ENCODE measurements at places on chromosomes 12 and 14.

- peak; percentile 55 for DNase-seq
Observed at GRCh38 chr12:8078398-8078797, 3.7 kb upstream of the NECAP1 start.

- no peak for DNase-seq
Observed at GRCh38 chr14:30966415-30967363, 58.8 kb upstream of the AP4S1 start.

DNA sequence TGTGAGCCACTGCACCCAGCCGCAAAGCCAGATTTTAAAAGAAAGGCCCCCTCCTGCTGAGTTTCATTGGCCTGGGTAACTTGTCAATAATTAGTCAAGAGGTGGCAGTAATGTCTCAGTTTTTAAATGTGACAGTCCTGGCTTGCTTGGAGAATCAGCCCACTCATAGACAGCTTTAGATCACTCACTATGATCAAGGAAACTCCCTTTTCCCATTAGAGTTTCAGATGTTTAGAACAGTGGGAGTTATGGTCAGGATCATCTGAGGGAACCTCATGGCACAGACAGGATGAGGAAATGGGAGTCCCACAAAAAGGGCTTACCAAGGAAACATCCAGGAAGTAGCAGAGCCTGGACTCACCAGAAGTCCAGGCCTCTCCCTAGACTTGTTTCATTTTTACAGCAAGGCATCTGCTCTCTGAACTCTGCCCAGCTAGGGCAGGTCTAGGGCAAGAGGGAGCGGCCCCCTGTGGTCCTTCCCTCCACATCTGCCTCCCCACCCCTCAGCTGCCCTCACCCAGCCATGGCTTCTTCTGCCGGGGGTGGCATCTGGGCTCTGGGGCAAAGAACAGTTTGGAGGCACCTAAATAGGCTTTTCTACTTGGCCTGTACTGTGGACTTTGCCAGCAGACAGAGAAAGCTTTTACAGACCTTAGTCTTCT, 11.2 kb downstream of the BCL2L14 start:
- DNase-seq: peak; percentile 26

DNA sequence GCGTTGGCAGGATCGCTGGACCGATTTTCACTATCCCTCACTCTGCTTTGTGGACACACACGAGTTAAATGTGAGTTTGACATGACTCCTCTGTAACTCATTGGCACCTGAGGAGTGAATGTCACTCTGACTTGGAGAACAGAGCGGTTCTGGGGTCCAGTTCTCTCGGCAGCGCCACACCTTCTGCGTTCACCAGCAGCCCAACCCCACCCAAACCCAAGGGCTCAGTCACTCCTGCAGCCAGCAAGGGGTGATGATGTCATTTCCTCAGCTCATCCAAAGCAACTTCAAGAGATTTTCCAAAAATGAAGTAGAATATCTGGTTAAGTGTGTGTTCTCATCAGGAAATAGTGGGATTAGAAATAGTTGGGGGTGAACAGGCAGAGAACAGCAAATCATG, 36.3 kb downstream of the ADGRD1 start:
- no peak for DNase-seq

- no peak for DNase-seq
Observed at GRCh38 chr12:93783832-93784231, 106.7 kb downstream of the CRADD start.

GRCh38 chr12:49909826-49910225, 6.1 kb upstream of the FAIM2 start:
- DNase-seq: no peak

GRCh38 chr12:75294336-75294735, 35.8 kb downstream of the CAPS2 start:
- DNase-seq: no peak

DNA sequence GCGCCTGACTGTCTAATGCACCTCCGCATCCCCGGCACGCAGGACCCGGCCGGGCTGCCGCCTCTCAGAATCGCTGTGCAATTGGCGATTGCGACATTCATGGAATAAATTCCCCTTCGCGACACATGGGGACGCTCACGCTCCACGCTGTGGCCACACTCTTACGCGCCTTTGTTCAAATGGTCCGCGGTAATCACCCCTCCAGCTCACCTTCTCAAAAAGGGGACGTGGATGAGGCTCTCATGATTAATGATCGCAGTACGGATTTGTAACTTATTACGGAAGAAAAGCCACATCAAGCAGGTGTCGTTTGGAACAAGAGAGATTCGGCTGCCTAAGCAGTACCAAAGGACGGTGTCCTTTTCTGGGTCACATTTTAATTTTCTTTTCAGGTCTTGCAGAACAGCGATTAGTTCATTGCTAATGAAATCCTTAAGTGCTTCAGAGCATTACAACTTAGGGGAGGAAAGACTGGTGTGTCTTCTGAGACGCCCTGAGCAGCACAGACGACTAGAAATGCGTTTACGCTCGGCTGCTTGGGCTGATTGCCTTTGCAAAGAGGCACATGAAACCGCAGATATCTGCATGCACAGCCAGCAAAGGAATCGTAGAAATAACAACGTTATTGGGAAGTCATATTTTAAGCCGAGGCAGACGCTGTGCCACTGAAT, 37.3 kb upstream of the ADGRD1 start:
- DNase-seq: peak; percentile 25

- DNase-seq: no peak
Observed at GRCh38 chr12:55831447-55831815, 2.0 kb upstream of the DNAJC14 start.

- no peak for DNase-seq
Observed at GRCh38 chr12:202081-202731, 11.8 kb downstream of the SLC6A12 start.

DNA sequence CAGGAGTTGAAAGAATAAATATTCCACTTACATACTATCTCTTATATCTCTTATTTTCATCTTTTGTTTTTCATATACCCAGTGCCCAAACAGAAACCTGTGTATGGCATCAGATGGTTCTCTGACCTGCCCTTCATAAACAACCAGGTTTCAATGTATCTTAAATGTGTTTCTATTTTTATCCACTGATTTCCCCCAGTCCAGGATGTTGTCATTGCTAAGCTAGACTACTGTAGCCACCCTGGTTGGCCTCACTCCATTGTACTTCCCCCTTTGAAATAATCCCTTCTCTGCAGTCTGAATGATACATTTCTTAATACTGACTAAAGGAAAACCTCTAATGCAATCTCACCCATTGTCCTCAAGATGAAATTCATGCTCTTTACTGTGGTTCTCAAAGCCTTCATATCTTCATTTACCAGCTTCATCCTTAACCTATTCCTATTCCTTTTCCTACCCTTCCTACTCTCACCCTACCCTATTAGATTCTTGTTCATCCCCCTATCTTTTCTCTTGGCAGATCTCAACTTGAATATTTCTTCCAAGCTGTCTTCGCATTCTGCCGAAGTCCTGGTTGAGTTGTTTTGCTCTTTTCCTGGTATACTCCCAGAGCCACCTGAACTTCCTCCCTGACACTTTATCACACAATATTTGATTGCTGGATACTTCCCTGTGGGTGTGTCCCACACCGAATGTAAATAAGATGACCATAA, 312.4 kb downstream of the FOXG1 start:
- DNase-seq: no peak

DNA sequence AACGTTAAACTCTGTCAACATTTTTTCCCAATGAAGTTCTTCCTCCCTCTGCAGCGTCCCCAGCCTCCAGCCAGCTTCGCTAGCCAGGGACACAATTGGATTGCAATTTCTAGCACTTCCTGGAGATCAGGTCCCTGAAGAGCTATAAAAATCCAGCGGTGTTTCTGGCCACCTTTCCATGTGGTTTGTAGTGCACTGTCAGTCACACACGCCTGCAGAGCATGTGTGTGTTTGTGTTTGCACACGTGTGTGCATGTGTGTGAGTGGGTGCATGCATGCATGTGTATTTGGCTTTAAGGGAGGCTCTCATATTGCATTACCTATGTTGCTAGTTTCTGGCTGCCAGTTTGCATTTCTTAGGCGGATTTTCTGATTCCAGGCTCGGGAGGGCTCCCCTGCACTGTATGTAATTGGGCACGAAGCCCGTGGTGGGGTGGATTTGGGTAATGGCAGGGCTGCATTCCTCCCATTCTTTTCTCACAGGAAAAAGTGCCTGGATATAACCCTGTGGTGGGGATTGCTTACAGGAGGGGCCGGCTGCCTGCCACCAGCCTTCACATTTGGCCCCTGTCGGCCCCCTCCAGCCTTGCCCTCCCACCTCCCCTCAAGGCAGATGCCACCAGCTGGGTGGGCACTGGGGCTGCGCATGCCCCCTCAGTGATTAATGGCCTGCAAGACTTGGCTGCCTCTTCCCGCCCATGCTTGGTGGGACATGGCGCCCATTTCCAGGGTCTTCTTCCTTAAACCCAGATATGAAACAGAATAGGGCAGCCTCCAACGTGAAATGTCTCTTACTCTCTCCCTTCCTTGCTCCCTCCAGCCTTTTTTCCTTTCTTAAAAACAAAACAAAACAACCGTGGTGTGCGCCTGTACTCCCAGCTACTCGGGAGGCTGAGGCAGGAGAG, 74.0 kb downstream of the TSPAN9 start:
- peak; percentile 62 for DNase-seq

DNA sequence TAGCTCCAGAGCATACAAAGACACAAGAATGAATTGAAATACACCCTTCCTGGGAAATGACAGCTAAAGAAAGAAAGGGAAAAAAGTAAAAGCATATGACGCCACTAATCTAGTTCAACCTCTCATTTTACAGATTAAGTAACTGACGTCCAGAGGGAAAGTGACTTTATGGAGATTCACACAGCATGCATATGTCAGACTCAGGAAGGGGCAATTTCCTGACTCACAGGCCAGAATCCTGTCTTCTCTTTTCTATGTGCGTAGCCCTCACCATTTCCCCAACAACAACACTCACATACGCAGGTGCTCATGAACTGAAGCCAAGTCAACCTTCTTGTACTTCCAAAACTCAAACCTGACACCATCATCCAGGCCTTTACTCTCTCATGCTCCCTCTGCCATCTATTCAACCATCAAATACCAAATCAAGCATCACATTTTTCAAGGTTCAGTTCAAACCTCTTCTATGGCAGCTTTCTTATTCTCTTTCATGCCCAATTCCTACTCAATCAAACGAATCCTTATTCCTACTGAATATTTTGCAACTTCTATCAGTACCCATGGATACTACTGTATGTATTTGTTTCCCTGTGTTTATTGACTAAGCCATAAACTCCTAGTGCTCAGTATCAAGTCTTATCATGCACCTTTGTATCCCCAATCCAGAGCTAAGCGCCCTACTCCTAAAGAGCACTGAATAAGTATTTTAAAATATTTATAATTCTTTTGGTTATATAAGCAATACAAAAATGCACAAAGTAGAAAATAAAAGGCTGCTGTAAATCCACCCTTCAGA, 52.8 kb downstream of the STXBP6 start:
- no peak for DNase-seq

GRCh38 chr14:100103250-100104005, 38.2 kb downstream of the EVL start:
- no peak for DNase-seq

GRCh38 chr12:85552461-85552860, 272.4 kb downstream of the ALX1 start:
- peak; percentile 3 for DNase-seq

DNA sequence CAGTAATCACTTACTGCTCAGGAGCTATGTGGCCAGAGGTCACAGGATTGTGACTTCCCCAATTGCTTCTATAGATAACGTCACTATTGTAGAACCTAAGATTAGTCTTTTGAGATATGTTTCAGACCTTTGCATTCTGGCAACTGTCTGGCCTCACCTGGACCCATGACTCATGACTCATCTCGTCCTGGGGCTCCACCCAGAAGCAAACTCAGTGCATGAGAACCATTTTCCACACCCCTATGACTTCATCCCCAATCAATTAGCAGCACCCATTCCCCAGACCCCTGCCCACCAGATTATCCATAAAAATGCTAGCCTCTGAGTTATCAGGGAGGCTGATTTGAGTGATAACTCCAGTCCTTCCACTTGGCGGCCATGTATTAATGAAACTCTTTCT, 186.9 kb downstream of the EMP1 start:
- no peak for DNase-seq

GRCh38 chr14:103233328-103233727, 100.7 kb upstream of the EIF5 start:
- no peak for DNase-seq

GRCh38 chr14:23364164-23365035, 572 bp downstream of the EFS start:
- no peak for DNase-seq

- DNase-seq: peak; percentile 38
Observed at GRCh38 chr12:87931812-87932211, 97.4 kb downstream of the C12orf50 start.

DNA sequence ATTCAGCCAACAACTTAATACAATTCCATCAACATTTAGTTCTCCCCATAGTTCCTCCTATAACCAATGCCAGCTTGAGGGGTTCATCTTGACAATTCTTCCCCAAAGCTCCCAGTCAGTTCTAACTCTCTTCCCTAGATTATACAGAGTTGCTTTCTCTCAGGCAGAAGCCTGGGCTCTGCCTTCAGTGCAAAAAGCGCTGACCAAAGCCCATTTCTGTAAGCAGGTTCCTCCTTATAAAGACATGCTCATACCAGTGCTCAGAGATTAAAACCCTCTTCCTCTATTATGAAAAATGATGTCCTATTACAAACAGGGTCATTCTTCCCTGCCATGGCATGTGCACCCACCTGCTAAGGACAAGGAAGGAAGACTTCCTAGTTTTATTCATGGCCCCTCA, 16.2 kb downstream of the SPIC start:
- DNase-seq: no peak

- no peak for DNase-seq
Observed at GRCh38 chr14:34568803-34569202, 29.3 kb upstream of the EAPP start.

Data from fibroblast of skin of left quadriceps (primary cell).